ENCODE measurements at places on chromosomes 1 and 21.

GRCh38 chr1:27590917-27591508 is 12.9 kb downstream of the AHDC1 start:
- no peak for DNase-seq

GRCh38 chr21:29334717-29335428 is 36.2 kb downstream of the BACH1 start:
- DNase-seq = no peak

DNA sequence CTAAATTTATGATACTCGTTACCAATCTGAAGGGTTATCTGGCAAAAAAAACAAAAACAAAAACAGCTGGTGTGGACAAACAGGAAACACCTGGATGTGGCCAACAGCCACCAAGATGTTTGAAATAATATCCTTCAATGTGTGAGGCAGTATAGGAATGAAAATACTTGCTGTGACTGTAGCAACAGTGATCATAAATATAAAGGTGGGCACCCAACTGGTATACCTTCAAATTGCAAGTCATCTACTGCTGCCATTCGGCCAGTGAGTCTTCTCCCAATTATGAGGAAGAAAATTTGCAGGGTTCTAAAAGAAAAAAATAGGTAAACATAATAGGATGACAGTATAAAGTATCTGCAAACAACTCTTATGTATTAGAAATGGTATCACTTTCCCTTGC is 916 bp downstream of the YIPF1 start:
- no peak for DNase-seq

DNA sequence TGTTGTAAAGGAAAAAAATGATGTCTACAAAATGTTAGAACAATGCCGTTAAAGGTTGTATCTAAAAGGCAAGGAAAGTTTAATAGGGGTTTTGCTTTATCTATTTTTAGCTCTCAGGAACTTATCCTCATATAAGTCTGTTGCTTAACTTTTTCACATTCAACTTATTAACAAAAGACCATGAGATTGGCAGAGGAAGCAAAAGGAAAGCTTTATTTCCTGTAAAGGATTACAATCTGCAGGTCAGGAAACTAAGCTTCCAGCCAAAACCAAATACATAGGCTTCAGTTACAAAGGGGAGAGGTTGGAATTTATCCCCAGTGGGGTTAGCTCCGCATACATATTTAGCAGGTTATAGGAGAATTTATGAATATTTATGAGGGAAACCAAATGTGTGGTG is 58.7 kb upstream of the KIAA1614 start:
- DNase-seq = no peak

GRCh38 chr1:87131809-87132283 is 196.8 kb upstream of the LMO4 start:
- peak; percentile 46 for DNase-seq

DNA sequence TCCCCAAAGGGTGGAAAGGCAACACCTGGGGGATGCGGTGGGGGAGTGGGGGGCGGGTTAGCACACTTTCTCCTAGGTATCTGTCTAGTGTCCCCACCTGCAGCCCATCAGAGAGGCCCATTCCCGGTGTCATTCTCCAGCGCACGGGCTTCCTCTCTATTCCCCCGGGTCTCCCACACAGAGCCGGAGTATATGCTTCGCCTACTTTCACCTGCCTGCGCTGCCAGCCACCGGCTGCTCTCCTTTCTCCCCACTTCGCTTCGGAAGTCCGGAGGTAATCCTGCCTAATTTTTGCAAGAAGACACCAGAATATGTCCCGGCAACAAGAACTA is 852 bp downstream of the RGS7 start:
- no peak for DNase-seq

Measured in activated naive CD4-positive, alpha-beta T cell (primary cell).